ENCODE measurements at places on chromosomes 4 and X.
A peak's percentile ranks its signal among the peaks of the same experiment; 100 is the strongest.

- no peak for DNase-seq
Observed at GRCh38 chr4:27701606-27702005, 841.0 kb downstream of the STIM2 start.

- DNase-seq, result no peak
Observed at GRCh38 chrX:150544222-150544787, 24.1 kb upstream of the MTM1 start.

GRCh38 chr4:86892636-86892960 lies 376 bp upstream of the C4orf36 start:
- no peak for DNase-seq

DNA sequence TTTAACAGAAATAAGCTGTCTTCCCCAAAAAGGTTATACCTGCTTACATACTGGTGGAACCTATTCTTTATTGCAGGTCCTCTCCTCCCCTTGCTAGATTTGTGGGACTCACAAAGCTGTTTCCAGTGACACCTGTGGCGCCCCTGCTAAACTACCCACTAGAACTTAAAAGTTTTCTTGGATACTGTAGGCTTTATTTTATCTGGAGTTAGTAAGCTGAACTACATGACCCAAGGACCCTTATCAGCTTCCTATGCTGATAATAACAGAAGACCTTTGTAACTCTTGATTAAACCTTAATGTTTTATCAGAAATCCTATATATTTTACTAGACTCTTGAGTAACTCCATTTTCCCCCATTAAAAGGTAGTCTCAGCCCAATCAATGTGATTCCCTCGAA lies 32.3 kb downstream of the CLDN2 start:
- no peak for DNase-seq

DNA sequence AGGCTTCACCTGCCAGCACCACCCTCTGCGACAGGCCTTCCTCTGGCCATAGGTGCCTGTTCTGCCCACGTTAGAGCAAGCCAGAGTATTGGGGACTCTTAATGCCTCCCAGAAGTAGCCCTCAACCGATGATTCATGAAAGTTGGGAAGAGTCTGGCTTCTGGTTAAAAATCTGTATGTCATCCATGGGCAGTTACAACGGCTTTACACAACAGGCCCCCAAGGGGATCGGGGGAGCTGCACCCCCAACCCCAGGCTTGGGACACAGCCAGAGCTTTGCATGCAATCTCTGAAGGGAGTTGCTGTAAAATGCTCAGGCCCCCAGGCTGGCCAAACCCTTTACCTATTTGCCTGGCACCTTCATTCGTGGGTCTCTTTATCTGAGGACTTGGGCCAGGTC lies 5.4 kb upstream of the CYTL1 start:
- no peak for DNase-seq

DNA sequence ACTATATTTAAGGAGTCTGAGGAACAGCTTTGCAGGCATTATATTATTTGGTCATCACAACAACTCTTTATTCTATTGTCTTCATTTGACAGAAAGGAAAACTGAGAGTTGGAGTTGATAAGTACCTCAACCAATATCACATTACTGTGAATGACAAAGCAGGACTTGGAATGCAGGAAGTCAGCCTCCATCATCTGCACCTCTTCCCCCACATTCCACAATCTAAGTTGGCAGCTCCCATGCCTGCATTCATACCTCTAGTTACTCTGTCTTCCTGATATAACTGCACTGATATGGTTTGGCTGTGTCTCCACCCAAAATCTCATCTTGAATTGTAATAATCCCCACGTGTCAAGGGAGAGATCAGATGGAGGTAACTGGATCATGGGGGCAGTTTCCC lies 356.7 kb downstream of the GALNTL6 start:
- no peak for DNase-seq

GRCh38 chrX:150574559-150575418 lies 6.4 kb downstream of the MTM1 start:
- no peak for DNase-seq

- no peak for DNase-seq
Observed at GRCh38 chrX:47960406-47960805, 43.4 kb downstream of the ZNF182 start.

GRCh38 chrX:149961572-149961971 lies 23.3 kb upstream of the EOLA2 start:
- no peak for DNase-seq

DNA sequence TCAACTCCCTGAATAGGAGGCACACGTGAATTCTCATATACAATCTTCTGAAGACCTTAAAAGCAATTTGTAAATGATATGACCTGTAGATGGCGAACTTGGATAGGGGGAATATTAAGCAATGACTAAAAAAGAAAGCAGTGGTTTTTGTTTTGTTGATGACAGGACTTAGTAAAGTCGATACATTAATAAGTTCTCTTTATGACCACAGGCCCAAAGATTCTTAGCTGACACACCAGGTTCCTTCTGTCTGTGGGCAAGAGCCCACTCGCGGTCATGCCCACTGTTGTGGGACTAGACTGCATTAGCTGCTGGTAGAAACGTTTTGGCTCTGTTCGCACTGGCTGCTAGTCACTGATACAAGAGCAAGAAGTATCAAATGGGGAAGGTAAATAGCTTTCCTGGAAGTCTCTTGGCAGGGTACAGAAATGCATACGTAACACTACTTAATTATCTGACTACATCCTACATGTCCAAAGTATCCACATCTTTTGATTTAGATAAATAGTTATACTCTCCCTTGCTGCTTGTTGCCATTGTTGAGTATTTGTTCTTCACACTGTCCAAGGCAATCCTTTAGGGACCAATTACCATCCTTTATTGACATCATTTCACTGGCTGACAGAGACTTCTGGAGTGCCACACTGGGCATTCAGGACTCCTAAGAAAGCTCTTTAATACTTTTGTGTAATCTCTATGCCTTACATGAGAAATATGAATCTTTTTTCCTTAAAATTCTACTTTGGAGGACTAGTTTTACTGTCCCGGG lies 31.0 kb downstream of the ALPK1 start:
- DNase-seq, result no peak

DNA sequence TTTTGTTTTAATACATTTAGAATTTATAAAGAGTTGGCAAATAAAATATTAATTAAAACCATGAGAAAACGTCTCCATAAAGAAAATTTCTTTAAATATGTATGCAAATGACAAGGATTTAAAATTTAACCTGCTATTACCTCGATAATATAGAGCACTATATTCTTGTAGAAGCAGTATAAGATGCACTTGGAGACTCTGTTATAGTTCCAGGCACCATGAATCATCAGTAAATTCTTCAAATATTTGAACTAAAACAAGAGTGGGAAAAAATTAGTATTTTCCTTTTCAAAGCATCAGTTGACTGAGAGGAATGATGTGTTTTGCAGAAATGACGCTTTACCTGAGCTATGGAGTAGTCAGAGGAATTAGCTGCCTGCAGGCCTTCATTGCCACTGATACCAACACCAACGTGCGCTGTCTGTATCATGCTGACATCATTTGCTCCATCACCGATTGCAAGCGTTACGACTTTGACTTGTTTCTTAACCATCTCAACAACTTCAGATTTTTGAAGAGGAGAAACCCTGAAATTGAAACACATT lies 67.3 kb downstream of the SHISA3 start:
- no peak for DNase-seq

GRCh38 chr4:61312526-61312925 lies 112.4 kb downstream of the ADGRL3 start:
- DNase-seq, result no peak

DNA sequence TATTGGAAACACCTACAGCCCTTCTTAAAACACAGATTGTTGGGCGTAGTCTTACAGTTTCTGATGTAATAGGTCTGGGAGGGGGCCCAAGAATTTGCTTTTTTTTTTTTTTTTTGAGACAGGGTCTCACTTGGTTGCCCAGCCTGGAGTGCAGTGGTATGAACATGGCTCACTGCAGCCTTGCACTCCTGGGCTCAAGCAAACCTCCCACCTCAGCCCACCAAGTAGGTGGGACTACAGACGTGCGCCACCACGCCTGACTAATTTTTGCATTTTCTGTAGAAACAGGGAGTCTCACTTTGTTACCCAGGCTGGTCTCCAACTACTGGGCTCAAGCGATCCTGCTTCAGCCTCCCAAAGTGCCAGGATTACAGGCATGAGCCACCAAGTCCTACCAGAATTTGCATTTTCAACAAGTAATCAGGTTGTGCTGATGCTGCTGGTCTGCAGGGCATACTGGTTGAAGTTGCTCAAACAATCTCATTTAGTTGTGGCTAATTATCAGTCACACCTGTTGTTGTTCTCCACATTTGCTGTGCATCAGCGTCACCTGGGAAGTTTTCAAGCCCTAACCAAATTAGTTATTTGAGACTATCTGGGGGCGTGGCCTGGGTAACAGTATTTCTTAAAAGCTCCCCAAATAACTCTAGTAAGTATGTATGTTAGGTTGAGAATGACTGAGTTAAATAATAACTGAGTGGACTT lies 14.0 kb downstream of the TMEM154 start:
- no peak for DNase-seq

DNA sequence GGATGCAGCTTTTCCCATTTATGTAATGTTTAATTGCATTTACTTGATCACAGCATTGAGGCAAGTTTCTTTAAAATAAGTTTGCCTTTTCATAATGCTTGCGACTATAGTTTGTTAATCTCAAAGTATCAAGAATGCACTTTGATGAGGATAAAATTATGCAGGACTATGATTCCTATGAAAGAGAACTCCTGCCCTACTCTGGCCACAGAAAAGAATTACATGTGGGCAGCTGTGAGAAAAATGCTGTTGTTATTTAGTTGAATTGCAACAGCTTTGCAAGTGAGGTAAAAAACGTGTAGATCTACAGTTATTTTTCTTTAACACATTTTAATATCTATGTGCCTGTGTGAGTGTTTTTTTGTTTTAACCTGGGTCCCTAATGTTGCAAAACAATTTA lies 12.5 kb upstream of the OSTC start:
- DNase-seq, result no peak

DNA sequence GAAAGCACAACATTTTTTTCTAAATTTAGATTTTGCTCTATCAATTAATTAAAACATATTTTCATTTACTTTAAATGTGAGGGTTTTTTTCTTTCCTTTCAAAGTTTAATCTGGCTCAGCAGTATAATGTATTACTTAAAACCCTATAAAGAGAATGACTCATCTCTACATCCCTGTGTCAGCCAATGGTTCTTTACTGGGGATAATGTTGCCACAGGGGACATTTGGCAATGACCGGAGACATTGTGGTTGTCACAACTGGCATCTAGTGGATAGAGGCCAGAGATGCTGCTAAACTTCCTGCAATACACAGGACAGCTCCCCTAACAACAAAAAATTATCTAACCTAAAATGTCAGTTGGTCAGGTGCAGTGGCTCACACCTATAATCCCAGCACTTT lies 53.8 kb downstream of the SYNPO2 start:
- DNase-seq, result no peak

- no peak for DNase-seq
Observed at GRCh38 chr4:95415346-95415771, 133.4 kb downstream of the UNC5C start.

GRCh38 chrX:40573763-40574162 lies 7.0 kb upstream of the ATP6AP2 start:
- DNase-seq, result no peak

DNA sequence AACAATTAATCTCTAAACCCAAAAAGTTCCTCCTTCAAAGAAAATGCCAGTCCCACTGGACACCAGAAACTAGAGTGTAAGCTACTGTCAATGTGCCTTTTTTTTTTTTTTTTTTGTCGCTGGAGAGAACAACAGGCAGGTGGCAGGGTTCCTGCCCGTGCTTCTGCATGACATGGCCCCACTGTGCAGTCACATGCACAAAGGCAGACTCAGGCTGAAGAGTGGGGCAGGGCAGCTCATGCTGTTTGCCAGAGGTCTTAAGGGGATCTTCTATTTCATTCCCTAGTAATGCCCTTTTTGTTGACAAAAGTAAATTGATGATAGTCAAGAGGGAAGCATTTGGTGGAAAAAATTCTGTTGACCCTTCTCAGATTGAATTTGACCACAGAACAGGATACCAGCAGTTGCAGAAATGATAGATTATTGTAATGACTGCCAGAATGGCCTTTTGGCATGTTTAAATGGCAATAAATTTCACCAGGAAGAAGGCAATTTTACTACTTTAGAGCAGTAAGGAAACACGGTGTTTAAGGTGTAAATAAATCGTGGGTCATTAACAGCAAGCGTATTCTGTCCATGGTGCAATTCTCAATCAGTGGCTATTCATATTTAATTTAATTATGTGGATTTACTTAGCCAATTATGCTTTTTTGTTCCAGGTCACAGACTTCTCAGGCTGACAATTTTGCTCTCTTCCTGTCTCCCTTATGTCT lies 80.9 kb downstream of the NKX6-1 start:
- DNase-seq, result no peak

GRCh38 chrX:47523297-47523696 lies 37.7 kb upstream of the ARAF start:
- peak; percentile 64 for DNase-seq

DNA sequence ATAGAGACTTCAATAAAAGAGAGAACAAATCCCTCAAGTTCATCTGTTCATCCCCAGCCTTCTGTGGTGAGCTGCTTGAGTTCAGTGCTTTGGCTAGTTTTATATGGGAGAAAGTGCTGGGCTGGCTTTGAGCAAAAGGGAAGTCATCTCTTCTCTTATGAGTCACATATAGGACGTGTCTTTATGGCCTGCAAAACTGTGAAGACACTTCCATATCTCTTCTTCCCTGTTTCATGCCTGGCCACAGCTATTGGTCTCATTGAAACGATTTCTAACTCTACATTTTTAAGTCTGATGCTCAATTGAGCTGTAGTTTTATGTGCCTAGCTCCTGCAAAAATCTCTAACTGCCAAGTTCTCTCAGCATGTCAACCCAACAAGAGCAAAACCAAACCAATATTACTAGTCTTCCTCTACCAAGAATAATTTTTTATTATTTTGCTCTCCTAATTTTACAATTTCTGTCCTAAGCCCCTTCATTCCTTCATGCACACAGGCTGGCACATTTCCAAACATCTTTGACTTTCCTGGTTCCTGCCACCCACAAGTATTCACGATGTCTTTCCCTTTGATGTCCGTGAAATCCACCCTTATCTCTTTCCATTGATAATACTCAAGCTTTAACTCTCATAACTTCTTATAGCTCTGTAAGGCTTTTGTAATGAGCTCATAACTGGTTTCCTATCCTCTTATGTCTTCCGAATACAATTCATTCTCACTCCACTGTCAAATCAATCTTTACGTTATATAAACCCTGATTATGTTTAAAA lies 165.3 kb downstream of the BTC start:
- DNase-seq, result no peak
